ENCODE measurements at places on chromosomes 1 and 21.

DNA sequence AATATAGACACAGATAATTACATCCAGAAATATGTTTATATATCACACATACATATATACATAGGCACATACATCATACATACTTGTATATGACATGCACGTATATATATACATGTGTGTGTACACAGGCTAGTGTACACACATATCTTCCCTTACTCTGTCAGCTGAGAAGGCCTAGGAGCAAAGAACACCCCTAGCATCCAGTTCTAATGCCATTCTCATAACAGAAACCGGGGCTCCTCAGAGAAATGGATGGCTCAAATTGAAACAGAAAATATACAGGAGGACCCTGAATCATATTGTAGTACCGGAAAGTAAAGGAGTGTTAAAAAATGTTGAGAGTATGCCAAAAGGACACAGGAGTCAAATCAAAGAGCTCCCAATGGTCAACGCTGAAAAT is 19.7 kb upstream of the HYI start:
- no peak for DNase-seq
- peaks cover 8% of the 10 kb centered on the region for H3K27me3 ChIP-seq
- H3K4me3 ChIP-seq = no peak overlapping the region
- no peaks in the 10 kb centered on the region for H3K36me3 ChIP-seq
- no peaks in the 10 kb centered on the region for H3K4me1 ChIP-seq

- H3K4me1 ChIP-seq = peaks cover 52% of the 10 kb centered on the region
- peak overlapping the region; percentile 57 for H3K4me3 ChIP-seq
- H3K27ac ChIP-seq = peak overlapping the region; percentile 85
- no peak for DNase-seq
These were observed 11.5 kb upstream of the IFI16 start for GRCh38 chr1:158998037-158998780.

- no peak for DNase-seq
- no peaks in the 10 kb centered on the region for H3K4me1 ChIP-seq
- no peaks in the 10 kb centered on the region for H3K27me3 ChIP-seq
- no peak overlapping the region for H3K4me3 ChIP-seq
- H3K36me3 ChIP-seq = no peaks in the 10 kb centered on the region
- no peak overlapping the region for H3K27ac ChIP-seq
These were observed 224.6 kb downstream of the FGGY start for GRCh38 chr1:59521456-59521855.

- H3K36me3 ChIP-seq = no peaks in the 10 kb centered on the region
- no peak for DNase-seq
- peaks cover 1% of the 10 kb centered on the region for H3K4me1 ChIP-seq
- peak overlapping the region; percentile 22 for H3K27ac ChIP-seq
These were observed 100.8 kb downstream of the SIK1 start for GRCh38 chr21:43325968-43326715.

DNA sequence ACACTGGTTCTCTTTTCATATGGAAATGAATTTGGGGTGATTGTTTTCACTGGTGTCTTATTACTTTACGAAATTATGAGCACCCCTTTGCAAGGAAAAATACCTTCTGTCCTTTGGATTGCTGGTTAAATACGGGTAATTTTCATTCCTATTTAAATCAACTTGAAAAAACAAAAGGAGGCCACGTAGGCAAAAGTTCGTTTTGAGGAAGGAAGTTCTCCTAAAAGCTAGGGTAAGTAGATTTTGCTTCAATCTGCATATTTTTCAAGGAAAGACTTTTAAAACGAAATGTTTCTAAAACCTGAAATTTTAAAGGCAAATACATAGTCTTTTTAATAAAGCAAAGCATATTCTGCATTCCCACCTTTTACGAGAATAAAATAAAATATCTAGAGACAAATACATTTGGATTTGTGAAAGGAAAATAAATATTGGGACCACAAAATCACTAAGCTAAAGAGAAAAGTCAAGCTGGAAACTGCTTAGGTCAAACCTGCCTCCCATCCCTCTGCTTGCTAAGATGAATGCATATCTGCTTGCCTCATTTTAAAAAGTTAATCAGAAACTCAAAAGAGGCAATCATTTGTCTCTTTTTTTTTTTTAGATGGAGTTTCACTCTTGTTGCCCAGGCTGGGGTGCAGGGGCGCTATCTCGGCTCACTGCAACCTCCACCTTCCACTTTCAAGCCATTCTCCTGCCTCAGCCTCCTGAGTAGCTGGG is 70.9 kb upstream of the ETS2 start:
- H3K27ac ChIP-seq = no peak overlapping the region
- H3K4me1 ChIP-seq = peaks cover 6% of the 10 kb centered on the region
- H3K36me3 ChIP-seq = no peaks in the 10 kb centered on the region
- DNase-seq = no peak
- peak overlapping the region; percentile 72 for H3K4me3 ChIP-seq

- peaks cover 3% of the 10 kb centered on the region for H3K36me3 ChIP-seq
- H3K4me1 ChIP-seq = no peaks in the 10 kb centered on the region
- no peak for DNase-seq
- peaks cover 6% of the 10 kb centered on the region for H3K27me3 ChIP-seq
These were observed 46.6 kb downstream of the ARHGEF11 start for GRCh38 chr1:156998840-156999500.

- no peaks in the 10 kb centered on the region for H3K4me1 ChIP-seq
- no peaks in the 10 kb centered on the region for H3K36me3 ChIP-seq
- H3K27ac ChIP-seq = no peak overlapping the region
- H3K4me3 ChIP-seq = no peak overlapping the region
- no peaks in the 10 kb centered on the region for H3K27me3 ChIP-seq
These were observed 210.3 kb downstream of the ASTN1 start for GRCh38 chr1:176954242-176954641.

DNA sequence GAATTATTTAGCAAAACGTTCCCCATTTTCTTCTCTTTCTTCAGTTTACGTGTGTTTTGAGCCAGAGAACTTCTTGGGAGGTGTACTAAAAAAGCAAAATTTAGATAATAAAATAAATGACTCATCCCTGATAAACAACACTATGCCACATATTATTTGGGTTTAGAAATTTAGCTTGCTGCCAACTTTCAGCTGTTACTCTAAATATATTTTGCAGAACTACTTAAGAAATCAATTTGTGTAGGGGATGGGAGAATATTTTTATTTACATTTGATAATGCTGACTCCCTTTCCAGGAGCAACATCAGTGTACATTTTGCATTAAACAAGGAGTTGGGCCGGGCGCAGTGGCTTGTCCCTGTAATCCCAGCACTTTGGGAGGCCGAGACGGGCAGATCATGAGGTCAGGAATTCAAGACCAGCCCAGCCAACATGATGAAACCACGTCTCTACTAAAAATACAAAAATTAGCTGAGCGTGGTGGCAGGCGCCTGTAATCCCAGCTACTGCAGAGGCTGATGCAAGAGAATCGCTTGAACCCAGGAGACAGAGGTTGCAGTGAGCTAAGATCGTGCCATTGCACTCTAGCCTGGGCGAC is 151.4 kb upstream of the ZRANB2 start:
- no peak overlapping the region for H3K4me3 ChIP-seq
- DNase-seq = no peak
- H3K4me1 ChIP-seq = no peaks in the 10 kb centered on the region
- no peaks in the 10 kb centered on the region for H3K27me3 ChIP-seq
- H3K36me3 ChIP-seq = no peaks in the 10 kb centered on the region

GRCh38 chr1:45924736-45925135 is 121.3 kb downstream of the MAST2 start:
- H3K27ac ChIP-seq = no peak overlapping the region
- peaks cover 76% of the 10 kb centered on the region for H3K4me1 ChIP-seq
- no peaks in the 10 kb centered on the region for H3K36me3 ChIP-seq
- no peak overlapping the region for H3K4me3 ChIP-seq
- no peaks in the 10 kb centered on the region for H3K27me3 ChIP-seq

DNA sequence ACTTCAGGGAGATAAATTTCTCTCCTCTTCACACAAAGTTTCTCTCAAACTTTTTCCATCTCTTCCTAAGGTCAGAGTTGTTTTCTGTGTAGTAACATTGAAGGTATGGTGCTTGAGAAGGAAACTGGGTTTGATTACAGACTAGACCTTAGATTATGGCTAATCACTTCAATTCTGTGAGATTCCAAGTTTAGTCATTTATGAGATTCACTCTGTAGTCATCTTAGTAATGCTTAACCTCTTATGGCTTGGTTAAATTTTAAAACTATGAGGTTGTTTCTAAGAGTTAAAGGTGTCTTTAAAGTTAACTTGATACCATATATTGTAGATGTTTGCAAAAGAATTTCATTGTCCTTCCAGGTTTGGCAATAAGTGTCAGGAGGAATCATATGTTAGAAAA is 1092.2 kb downstream of the KCNT2 start:
- H3K36me3 ChIP-seq = no peaks in the 10 kb centered on the region
- H3K27ac ChIP-seq = no peak overlapping the region
- DNase-seq = no peak
- no peaks in the 10 kb centered on the region for H3K4me1 ChIP-seq
- no peaks in the 10 kb centered on the region for H3K27me3 ChIP-seq

DNA sequence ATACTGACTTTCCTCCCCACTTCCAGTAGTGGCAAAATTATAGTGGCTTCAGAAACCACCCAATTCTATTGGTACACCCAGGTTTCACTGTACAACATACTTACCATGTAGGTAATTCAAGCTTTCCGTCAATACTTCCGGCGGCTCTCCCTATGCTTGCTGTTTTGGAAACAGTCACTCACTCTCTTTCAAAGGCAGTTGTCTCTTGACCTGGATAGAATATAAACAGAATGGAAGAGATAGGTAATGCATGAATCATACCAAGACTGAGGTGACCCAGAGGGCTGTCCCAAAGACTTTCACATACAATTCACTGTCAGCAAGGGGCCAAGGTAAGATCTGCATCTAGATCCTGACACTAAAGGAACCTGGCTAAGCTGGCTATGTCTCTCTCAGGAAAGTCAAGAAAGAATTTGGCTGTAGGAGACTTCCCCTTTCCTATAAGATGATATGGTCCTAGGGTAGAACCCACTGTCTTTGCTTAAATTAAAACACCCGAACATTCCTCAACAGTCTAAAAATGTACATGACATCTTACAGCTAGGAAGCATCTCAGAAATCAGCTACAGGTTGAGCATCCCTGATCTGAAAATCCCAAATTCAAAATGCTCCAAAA is 59.6 kb downstream of the LUZP1 start:
- H3K27ac ChIP-seq = peak overlapping the region; percentile 94
- peaks cover 67% of the 10 kb centered on the region for H3K4me1 ChIP-seq
- peaks cover 3% of the 10 kb centered on the region for H3K27me3 ChIP-seq
- peaks cover 25% of the 10 kb centered on the region for H3K36me3 ChIP-seq

- H3K4me3 ChIP-seq = no peak overlapping the region
- DNase-seq = no peak
- no peak overlapping the region for H3K27ac ChIP-seq
- H3K27me3 ChIP-seq = peaks cover 8% of the 10 kb centered on the region
- H3K36me3 ChIP-seq = no peaks in the 10 kb centered on the region
- no peaks in the 10 kb centered on the region for H3K4me1 ChIP-seq
These were observed 618 bp downstream of the SH3BGR start for GRCh38 chr21:39452207-39452969.

DNA sequence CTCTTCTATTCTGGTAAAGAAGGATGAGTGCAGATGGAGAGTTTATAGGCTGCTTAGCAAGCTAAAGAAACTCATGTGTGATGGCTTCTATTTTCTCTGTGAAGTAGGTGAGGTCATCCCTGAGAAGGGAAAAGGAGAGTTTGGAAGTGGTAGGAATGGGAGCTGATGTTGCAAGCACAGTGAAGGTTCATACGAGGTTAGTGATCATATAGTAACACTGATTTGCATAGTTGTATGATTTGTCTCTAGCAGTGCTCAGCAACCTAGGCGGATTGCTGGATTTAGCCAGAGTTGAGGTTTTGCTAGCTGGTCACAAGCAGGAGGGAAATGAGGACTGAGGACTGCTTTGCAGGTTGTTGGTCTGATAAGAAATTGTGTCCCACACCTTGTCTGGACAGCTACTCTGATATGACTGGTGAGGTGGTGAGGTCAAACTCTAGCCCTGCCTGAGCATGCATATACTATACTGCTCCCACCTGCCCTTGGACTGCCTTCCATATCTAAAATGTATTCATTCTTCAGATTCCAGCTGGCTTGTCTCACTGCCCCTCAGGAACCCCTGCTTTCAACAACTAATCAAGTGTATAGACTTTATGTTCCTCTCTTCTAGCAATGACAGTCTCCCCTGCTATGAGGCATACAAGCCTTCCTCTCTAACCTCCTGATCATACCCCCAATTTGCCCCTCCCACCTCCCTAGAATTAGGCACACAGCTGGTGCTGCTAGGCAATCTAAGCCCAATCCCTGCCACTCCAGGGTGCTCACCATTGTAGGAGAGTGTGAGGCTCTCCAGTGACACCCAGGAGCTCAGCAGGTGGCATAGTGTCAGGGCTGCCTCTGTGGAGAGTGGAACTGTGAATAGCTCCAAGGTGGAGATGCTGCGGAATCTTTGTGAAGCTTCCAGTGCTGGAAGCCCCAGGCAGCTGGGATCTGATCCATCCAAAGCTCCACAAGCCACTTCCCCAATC is 18.5 kb downstream of the LRRC41 start:
- H3K36me3 ChIP-seq = peaks cover 36% of the 10 kb centered on the region
- peaks cover 4% of the 10 kb centered on the region for H3K4me1 ChIP-seq
- DNase-seq = no peak
- no peaks in the 10 kb centered on the region for H3K27me3 ChIP-seq

DNA sequence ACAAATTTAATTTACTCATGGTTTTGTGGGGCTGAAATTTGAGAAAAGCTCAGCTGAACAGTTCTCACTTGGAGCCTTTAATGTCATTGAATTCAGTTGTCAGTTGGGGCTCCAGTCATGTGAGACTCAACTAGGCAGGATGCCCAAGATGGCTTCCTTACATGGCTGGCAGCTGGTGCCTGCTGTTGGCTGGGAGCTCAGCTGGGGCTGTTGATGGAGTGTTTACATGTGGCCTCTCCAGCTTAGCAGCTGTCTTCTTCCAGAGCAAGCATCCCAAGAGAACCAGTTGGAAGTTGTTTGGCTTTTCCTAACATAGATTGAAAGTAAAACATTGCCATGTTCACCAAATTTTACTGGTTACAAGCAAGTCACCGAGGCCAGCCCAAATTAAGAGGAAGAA is 81.8 kb upstream of the KCNA3 start:
- no peak for DNase-seq
- H3K27me3 ChIP-seq = no peaks in the 10 kb centered on the region

- no peak for DNase-seq
- no peaks in the 10 kb centered on the region for H3K4me1 ChIP-seq
- H3K27me3 ChIP-seq = peaks cover 1% of the 10 kb centered on the region
- peak overlapping the region; percentile 70 for H3K27ac ChIP-seq
These were observed 38.8 kb downstream of the ZBTB17 start for GRCh38 chr1:15937146-15937545.

GRCh38 chr1:172154551-172154950 is 265.9 kb upstream of the C1orf105 start:
- H3K4me3 ChIP-seq = no peak overlapping the region
- peak; percentile 3 for DNase-seq
- H3K27me3 ChIP-seq = peaks cover 2% of the 10 kb centered on the region
- H3K4me1 ChIP-seq = peaks cover 6% of the 10 kb centered on the region
- no peaks in the 10 kb centered on the region for H3K36me3 ChIP-seq
- peak overlapping the region; percentile 41 for H3K27ac ChIP-seq

GRCh38 chr1:183989078-183989577 is 48.4 kb downstream of the COLGALT2 start:
- peaks cover 62% of the 10 kb centered on the region for H3K4me1 ChIP-seq
- no peak for DNase-seq
- peak overlapping the region; percentile 66 for H3K27ac ChIP-seq
- H3K4me3 ChIP-seq = peak overlapping the region; percentile 1
- no peaks in the 10 kb centered on the region for H3K36me3 ChIP-seq
